Tongue (tissue), 3 donors: ENCODE measurements at places on chromosomes 4 and X. TPM values are rescaled to one million over a fixed set of nuclear protein-coding genes. Genes with fewer than 3 reads are reported as not detected.

The VSIG4 gene
- 6.4 TPM for total RNA-seq

The CT45A6 gene
- not detected for total RNA-seq

The PDLIM3 gene
- total RNA-seq, result 1,325 TPM

The CHST7 gene
- 11.7 TPM for total RNA-seq

The FAM241A gene
- total RNA-seq, result 2.1 TPM

The CHRDL1 gene
- 63.9 TPM for total RNA-seq

The GC gene
- not detected for total RNA-seq

The PPP4R3C gene
- total RNA-seq, result not detected

The PCSK1N gene
- 2.5 TPM for total RNA-seq

The ALAS2 gene
- total RNA-seq, result 26.3 TPM

The PPEF2 gene
- total RNA-seq, result 0.10 TPM

The CT83 gene
- total RNA-seq, result not detected

The SPATA18 gene
- 3.6 TPM for total RNA-seq

The SRPK3 gene
- total RNA-seq, result 81.4 TPM

The PCDH7 gene
- total RNA-seq, result 65.0 TPM

The ACTRT1 gene
- total RNA-seq, result not detected

The ETDB gene
- total RNA-seq, result not detected

The NUDT6 gene
- 9.7 TPM for total RNA-seq

The NOP14 gene
- 16.6 TPM for total RNA-seq

The DKK2 gene
- 21.2 TPM for total RNA-seq

The BEND2 gene
- total RNA-seq, result not detected

The TBC1D9 gene
- 30.0 TPM for total RNA-seq

The SPIN4 gene
- 9.8 TPM for total RNA-seq

The ARAP2 gene
- 41.1 TPM for total RNA-seq

The MAOA gene
- total RNA-seq, result 10.8 TPM

The IL3RA gene
- 10.7 TPM for total RNA-seq

The NXF2 gene
- total RNA-seq, result not detected

The CC2D2A gene
- 32.3 TPM for total RNA-seq

The SMIM43 gene
- 4.1 TPM for total RNA-seq

The FAM47A gene
- total RNA-seq, result not detected

The CFAP47 gene
- 0.10 TPM for total RNA-seq

The DCAF12L1 gene
- 1.9 TPM for total RNA-seq

The ATP2B3 gene
- total RNA-seq, result 0.41 TPM

The F8A3 gene
- total RNA-seq, result 1.9 TPM

The DOK7 gene
- 30.9 TPM for total RNA-seq
